ENCODE measurements at places on chromosomes 2 and 18. TPM values are rescaled to one million over a fixed set of nuclear protein-coding genes. Genes with fewer than 3 reads are reported as not detected.

ZNF892 gene
- total RNA-seq = 3.7 TPM

GPC1 gene
- total RNA-seq = 158 TPM

CHRNG gene
- not detected for total RNA-seq

IL36G gene
- total RNA-seq = not detected

NEU4 gene
- total RNA-seq = under 0.01 TPM

SLC30A3 gene
- under 0.01 TPM for total RNA-seq

TEX51 gene
- total RNA-seq = not detected

CXCR4 gene
- total RNA-seq = not detected

Measured in mesangial cell (primary cell).